Stimulated activated naive CD8-positive, alpha-beta T cell treated with anti-CD3 and anti-CD28 coated beads, Interleukin-15, Interleukin-2, amounts not matched to agents 100 U/mL and 50 U/mL, for 24 hours (primary cell): ENCODE measurements at places on chromosomes 6 and 20.
A peak's percentile ranks its signal among the peaks of the same experiment; 100 is the strongest.

DNA sequence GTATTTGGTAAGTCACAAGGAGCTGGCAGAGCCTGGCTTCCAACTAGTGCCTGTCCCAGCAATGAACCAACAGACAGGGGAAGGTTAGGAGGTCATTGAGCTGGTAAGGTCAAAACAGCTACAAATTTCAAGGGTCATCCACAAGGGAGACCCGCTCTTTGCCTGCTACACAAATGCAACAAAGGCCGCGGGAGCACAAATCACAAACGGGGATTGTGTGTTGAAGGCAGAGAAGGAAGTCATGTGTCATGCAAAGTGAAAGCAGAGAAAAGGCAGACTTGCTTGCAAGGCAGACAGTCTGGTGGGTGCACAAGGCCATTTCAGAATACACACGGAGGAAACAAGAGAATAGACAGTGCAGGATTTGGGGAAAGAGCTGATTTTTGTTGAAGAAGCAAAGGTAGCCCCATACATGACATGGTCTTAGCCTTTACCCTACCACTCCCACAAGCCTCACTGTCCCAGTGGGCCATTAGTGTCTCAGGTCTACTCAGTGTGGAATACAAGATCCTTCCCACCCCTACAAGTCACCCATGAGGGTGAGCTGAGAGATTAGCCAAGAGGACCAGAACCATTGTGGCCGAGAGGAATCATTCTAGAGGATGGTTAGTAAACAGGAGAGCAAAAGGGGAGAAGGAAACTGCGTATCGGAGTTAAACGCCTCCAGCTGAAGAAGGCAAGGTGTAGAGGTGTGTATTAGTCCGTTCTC lies 18.1 kb upstream of the SAMHD1 start:
- peak; percentile 38 for DNase-seq

- no peak for DNase-seq
Measured at GRCh38 chr20:1652960-1653359, 4.6 kb downstream of the SIRPG start.

- DNase-seq = no peak
Measured at GRCh38 chr20:20699917-20700316, 12.5 kb downstream of the RALGAPA2 start.

GRCh38 chr20:23142162-23143050 lies 56.3 kb upstream of the CD93 start:
- no peak for DNase-seq

- DNase-seq = no peak
Measured at GRCh38 chr6:169411296-169411695, 157.7 kb upstream of the THBS2 start.

GRCh38 chr6:170230520-170231292 lies 60.2 kb downstream of the DLL1 start:
- DNase-seq = no peak

DNA sequence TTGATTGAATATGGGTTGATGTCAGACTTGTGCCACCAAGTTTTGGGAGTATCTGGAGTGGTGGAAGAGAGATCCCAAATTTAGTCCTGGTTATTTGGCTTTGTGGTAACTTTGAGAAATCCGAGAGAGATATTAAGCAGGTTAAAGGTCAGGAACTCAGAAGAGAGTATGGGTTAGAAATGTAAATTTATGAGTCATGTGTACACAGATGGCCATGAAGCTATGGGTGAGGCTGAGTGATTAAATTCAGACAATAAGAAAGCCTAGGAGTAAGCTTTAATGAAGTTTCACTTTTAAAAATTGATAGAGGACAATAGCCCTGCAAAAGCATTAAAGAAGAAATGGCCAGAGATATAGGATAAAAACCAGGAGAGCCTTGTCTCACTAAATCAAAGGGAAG lies 14.3 kb downstream of the RIMS1 start:
- DNase-seq = no peak

DNA sequence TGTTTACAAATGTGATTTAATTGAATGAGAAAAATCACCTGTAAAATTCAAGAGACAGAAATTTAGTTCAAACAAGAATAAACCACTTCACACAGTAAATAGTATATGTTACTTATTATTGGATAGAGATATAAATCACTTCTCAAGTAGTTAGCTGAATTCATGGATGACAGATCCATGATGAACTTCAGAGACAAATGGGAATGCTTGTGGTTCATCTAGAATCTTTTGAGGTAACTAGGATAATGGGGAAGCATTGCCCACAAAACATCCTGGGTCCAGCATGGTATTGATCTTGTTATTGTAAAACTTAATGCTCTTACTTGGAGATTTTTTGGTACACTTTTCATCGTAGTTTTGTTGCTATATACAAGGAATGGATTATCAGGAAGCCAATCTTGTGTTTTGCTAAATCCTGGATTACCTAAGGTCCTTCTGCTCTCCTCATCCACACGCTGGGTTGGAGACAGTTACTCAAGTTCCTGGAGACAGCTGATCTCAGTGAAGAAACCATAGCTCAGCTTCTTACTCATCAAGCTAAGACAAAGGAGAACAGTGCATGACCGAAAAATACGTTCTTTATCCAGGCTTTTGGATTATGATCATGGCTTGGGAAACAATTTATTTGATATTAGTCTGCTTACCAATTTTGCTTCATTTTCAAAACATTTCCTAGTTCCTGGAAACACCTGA lies 142.5 kb upstream of the PREP start:
- DNase-seq = no peak

- DNase-seq = no peak
Measured at GRCh38 chr20:63053432-63054102, 46.8 kb upstream of the BHLHE23 start.

GRCh38 chr6:53151676-53152075 lies 3.0 kb upstream of the GCM1 start:
- DNase-seq = peak; percentile 4

GRCh38 chr20:37464611-37465010 lies 56.4 kb upstream of the NNAT start:
- no peak for DNase-seq

DNA sequence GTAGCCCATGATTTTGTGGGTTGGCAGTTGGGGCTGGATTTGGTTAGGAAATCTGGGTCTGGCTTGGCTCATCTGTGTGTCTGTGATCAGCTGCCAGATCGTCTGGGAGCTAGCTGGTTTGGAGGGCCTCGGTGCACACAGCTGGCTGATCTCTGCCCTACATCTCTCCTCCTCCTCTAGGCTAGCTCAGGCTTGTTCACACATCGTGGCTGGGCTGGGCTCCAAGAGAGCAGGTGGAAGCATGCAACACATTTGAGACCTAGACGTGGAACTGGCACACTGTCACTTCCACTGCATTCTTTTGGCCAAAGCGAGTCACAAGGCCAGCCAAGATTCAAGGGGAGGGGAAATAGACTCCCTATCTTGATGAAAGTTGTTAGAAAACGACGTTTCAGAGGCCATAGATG lies 15.9 kb downstream of the NDUFAF5 start:
- no peak for DNase-seq

DNA sequence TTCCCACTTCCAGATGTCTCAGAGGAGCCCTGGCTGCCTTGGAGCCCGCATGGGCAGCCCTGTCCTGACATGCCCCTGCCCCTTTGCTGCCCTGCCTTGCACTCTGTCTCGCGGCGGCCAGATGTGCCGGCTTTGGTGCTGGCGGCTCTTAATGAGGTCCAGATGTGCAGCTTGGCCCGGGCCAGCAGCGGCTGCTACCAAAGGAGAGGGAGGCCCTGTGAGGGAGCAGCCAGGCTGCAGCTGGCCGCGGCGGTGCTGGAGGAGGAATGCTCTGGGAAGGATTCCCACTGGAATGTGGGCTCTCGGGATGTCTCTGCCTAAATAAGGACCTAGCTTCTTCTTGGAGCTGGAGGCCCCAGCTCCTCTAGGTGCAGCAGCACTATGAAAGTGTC lies 72.4 kb downstream of the FGD2 start:
- DNase-seq = no peak

- no peak for DNase-seq
Measured at GRCh38 chr6:165768961-165769360, 105.9 kb upstream of the PDE10A start.

GRCh38 chr6:56770011-56770520 lies 127.4 kb upstream of the DST start:
- DNase-seq = no peak
